ENCODE measurements at places on chromosomes 7 and 10.

DNA sequence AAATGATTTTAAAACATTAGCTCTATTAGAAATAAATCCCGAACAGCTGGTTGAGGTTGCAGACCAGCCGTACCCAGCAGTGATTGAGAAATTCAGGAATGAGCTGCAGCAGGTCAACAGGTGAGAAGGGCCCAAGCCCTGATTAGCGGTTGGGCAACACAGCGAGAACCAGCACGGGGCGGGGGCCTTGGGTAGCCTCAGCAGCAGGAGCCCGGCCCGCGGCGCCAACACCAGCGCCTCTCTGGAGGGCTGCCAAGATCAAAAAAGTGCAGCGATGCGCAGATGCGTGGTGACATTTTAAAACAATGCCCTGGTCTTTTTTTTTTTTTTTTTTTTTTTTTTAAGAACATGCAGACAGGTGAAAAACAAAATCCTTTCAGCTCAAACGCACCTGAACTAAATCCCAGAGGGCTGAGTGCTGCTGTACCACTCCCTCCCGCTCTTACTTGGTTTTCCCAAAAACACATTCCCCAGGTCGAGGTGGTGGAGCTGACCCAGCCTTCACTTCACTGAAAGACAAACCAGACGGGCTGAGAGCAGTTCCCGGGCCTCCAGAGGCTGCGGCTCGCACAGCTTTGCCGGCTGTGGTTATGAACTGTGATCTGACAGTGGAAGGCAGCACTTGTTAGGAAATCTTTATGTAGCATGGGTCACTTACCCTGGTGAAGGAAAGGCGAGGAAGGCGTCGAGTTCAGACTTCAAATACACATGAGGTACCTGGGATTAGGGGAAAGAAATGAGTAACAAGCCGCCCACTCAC lies 579.4 kb downstream of the SDK1 start:
- no peak for DNase-seq

DNA sequence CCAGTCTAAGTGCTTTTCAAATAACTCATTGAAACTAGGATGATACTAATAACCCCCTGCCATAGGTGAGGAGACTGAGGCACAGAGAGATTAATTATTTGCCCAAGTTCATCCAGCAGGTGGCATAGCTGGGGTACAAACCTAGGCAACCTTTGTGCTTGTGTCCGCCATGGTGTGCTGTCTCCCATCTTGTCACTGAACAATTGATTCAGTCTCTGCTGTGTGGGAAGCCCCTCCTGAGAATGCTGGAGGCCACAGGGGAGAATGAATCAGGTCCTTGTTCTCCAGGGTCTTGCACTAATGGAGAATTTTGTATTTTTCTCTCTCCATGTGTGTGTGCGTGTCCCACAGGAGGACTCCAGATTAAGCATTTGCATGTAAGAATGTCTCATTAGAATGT lies 15.8 kb upstream of the TMEM236 start:
- no peak for DNase-seq

GRCh38 chr10:123007558-123008354 lies 839 bp downstream of the IKZF5 start:
- DNase-seq = peak; percentile 53

DNA sequence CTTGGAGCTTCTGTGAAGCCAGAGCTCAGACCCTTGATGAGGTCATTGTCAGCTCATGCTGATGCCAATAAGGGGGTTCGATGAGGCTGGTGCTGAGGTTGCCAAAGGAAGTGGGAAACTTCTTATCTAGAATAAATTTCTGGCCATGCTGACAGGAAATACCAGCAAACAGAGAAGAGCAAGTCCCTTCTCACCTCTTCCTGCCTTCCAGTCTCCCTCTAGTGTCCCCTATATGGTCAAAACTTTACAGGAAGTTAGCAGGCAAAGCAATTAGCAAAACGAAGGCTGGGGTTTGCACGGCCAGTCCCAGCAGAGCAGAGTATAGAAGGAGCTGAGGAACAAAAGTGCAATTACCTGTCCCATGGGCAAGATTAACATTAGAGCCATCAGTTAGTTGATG lies 15.1 kb upstream of the NEUROG3 start:
- DNase-seq = no peak

DNA sequence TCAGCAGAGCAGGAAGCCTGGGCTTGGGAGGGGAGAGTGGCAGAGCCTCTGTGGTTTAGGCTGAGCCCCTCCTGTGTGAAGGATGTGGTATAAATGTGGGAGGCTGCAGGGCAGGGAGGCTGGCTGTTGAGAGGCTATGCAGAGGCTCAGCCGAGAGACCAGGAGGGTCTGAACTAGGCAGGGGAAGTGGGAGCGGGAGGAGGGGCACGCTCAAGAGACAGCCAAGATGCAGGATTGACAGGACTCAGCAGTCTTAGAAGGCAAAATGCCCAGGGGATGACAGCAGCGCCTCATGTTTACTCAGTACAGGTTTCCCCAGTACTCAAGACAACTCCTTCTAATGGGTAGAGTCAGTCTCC lies 24.3 kb downstream of the BTBD16 start:
- no peak for DNase-seq

DNA sequence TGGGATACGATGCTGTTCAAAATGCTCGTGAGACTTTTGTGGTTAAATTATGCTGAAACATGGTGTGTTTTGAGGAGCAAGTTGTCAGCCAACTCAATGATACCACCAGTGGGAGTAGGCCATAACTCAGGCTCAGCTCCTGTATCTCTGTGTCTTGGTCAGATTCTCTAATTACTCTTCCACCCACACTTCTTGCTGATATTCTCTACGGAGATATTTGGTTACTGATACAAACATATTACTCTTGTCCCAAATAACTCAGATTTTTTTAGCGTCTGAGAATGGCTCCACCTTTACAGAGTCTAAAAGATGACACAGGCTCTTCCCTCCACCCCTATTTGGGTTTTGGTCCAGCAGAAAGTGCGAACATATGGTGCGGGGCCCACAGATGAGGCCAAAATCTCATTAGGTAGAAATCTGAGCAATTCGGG lies 168.9 kb downstream of the PKD1L1 start:
- no peak for DNase-seq

DNA sequence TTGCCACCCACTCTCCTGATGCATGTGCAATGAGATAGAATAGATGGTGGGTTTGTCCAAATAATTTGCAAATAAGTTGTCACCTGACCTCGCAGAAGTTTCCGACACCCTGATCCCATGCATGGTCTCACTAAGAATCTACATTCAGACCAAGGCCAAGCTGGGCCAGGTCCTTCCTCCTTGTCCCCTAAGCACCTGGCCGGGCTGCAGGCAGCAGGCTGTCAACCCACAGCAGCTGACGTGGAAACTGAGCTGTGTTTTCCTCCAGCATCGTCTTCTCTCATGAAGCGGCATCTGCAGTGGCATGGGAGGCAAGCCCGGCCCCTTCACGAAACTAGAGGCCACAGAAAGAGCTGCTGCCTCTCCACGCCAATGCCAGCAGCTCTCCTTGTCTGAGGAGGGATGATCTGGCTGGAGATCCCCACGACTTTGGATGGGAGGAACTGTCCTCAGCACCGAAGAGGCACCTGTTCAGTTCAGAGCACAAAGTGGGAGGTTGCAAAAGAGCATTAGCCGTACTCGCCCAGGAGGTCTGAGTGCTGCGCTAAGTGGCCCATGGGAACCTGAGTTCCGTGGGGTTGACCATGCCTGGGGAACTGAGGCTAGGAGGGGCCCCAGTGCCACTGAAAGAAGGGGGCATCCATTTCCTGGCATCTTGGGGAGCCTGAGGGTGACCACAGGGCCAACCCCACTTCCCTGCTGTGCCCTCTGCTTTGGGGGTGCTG lies 110.5 kb upstream of the INSIG1 start:
- DNase-seq = no peak

GRCh38 chr10:101902820-101903145 lies 59.2 kb upstream of the KCNIP2 start:
- DNase-seq = no peak

DNA sequence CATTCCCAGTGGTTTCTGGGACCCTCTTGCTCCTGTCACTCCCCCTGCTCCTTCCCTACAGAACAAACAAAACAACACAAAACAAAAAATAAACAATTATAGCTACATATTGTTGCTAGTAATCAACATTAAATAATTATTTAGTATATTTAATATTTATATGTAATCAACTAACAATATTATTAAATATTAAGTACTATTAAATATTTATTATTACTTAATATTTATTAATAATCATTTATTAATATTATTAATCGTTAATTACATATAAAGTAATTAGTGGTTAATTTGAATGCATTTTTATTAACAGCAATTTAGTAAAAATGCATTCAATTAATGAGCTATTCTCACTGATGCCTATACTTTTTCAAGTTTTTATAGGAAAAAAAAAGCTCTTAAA lies 139.4 kb downstream of the ITGB8 start:
- DNase-seq = no peak

- DNase-seq = no peak
Observed at GRCh38 chr10:111996103-111996502, 187.5 kb downstream of the GPAM start.

DNA sequence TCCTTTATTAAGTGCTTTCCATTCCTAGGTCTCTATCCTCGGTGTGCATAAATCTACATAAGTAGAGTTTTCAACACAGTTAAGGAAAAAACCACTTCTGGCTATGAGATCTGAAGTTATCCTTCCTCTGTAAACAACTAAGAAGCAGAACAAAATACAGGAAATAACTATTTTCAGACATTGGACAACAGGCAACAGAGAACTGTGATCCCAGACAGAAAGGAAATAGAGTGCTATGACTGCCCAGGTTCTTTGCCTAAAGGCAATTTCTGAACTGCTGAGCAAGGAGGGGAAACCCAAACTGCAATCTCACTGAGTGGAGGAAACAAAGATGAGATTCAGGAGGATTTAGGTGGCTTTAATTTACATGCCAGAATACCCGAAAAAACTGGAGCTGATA lies 285.4 kb downstream of the SNX13 start:
- no peak for DNase-seq

- DNase-seq = no peak
Observed at GRCh38 chr7:73721377-73721817, 1.9 kb upstream of the STX1A start.
